ENCODE measurements at places on chromosomes 2 and 18.

- DNase-seq, result no peak
Measured at GRCh38 chr18:76306685-76307292, 188.3 kb downstream of the ZNF516 start.

- DNase-seq, result no peak
Measured at GRCh38 chr2:239327536-239328350, 73.1 kb downstream of the HDAC4 start.

DNA sequence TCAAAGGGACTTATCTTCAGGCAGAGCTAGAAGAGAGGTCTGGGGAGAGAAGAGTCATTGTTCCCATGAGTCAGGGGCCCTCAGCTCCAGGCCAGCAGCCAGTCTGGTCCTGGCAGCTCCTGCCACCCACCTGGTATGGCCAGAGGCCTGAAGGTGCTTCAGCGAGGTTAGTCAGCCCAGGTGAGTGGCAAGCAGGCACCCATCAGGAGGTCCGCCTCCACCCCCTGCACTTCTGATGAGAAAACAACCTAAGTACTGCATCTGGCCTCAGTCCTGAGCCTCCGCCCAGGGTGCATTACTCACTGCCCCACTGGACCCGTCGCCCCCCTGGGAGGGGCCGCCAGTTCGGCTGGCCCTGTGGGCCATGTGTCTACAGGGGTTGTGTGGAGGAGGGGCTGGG is 130.2 kb downstream of the INHBB start:
- no peak for DNase-seq

GRCh38 chr2:119645173-119645855 is 33.7 kb upstream of the TMEM177 start:
- no peak for DNase-seq

Measured in midbrain (tissue), 1 donor.